ENCODE measurements at places on chromosomes 2 and 18.

DNA sequence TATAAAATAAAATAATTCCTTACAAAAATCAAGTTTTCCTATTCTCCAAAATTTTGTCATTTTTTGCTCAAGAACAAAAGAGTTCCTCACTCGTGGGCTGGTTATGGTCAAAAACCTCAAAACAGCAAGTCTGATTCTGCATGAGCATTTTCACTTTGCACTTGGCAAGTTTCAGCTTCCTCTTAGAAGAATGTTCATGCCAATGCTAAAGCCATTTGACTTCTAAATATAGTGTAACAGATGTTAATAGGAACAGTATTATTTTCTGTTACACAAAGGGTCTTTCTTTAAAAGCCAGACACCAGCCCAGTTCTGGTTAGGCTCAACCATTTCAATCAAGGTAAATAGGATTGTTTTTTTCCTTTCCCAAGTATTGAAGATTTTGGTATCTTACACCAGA lies 261.3 kb upstream of the CCDC68 start:
- no peak for DNase-seq

- no peak for DNase-seq
These were observed 25.1 kb upstream of the SOS1 start for GRCh38 chr2:39145906-39146421.

GRCh38 chr18:62665188-62665587 lies 50.2 kb upstream of the PHLPP1 start:
- no peak for DNase-seq

DNA sequence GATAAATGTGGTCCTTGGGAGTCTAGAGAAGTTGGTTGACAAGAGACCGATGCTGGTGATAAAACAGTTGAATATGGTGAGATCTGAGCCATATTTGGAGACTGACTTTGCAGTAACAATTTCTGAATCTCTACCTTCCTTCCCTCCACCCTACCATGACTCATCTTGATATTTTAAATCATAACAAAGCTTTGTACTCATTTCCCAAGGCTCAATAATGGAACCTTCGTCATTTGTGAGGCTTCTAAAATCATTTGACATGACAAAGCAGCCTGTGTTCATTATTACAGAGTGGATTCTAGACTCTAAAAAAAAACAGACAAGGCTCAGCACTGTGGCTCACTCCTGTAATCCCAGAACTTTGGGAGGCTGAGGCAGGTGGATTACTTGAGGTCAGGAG lies 38.5 kb upstream of the PDCL3 start:
- no peak for DNase-seq

DNA sequence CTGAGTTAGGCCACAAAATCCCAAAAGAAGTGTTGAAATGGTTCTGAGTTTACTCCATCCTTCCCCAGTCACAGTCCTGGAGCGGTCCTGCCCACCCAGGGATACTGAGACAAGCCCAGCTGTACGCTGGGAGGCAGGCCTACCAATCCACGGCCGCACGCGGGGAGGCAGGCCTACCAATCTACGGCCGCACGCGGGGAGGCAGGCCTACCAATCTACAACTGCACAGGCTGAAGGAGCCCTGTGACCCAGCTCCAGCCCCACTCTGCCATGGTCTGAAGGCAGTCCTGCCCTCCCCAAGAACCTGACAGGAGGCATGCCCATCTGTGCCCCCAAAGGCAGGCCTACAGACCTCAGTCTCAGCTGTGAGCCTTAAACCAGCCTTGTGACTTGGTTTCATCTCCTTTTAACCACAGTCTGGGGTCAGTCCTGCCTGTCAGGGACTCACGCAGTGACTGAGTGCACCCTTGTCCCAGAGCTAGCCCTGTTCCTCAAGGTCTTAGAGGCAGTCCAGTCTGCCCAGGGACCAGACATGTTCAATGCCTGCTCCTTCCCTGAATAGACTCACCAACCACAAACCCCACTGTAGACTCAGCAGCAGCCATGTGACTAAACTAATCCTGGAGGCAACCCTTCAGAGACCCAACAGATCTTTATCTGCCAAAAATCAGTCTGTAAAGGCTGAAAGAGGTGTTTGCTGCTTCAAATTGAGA lies 36.8 kb downstream of the GPC1 start:
- DNase-seq = no peak

GRCh38 chr2:234905547-234906265 lies 46.1 kb upstream of the SH3BP4 start:
- no peak for DNase-seq

- no peak for DNase-seq
These were observed 13.3 kb downstream of the SERTAD2 start for GRCh38 chr2:64640153-64641044.

DNA sequence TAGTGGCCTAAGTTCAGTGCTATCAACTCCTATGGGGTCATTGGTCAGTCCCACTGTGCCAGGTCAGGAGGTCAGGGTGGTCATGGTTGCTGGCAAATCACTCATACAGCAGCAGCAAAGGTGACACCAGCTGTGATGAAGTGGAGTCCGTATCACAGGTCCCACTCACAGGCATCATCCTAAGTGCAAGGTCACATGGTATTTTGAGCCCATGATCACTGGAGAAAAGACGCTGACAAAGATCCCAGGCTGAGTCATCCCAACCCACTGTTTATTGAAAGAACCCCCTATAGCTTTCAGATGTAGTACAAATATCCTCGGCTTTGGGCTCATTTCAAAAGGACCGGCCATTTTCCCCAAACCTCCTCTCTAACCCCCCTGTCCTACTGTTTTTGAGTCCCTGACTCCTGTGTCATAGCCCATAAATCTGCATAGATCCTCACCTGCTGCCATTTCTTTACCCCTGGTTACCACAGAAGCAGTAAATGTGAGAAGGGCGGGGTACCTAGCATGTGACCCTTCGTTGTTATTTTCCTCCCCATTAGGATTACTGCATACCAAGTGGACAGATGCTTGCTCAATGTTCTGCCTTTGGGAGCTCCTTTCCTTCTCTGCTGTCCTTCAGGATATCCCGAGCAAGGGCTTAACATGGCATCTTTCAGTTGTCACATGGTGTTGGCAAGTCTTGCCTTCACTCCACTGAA lies 107.7 kb downstream of the COL6A3 start:
- DNase-seq = no peak

GRCh38 chr2:37652199-37652640 lies 19.2 kb downstream of the CDC42EP3 start:
- DNase-seq = no peak

- DNase-seq = no peak
These were observed 93.8 kb downstream of the PMAIP1 start for GRCh38 chr18:59993560-59993959.

DNA sequence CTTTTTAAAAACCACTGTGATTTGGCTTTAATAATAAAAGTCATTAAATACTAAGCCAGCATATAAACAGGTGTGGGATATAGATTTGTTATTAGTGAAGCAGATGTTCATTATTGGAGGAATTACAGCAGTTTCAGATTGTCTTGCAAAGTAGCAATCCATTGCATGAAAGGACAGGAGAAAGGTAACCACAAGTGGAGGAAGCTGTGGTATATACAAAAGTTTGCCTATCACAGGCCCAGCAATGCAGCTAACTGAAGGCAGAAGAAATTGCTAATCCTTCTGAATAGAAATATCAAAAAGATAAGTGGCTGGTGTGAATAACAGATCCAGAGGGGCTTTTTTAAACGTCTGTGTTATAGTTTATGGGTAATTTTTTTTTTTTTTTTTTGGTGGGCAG lies 199.4 kb downstream of the ZNF385B start:
- DNase-seq = no peak

DNA sequence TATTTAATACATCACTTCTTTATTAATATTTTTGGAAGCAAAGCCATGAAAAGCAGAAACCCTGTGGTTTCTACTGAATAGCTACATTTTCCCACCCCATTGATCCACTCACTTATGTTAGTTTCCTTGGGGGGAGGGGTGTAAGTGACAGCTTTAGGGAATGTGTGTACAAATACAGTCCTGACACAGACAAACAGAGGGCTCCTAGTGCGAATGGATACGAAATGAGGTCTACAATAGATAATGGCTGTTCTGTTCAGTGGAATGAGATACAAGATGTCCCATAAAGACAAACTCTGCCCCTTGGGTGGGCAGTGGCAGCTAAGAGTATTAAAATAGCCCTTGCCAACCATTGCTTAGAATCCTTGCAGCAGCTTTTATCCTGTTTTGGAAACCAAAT lies 312.9 kb downstream of the NCKAP5 start:
- no peak for DNase-seq

GRCh38 chr18:62942578-62942977 lies 227.2 kb downstream of the PHLPP1 start:
- DNase-seq = peak; percentile 22

GRCh38 chr2:213104092-213104902 lies 47.1 kb downstream of the IKZF2 start:
- peak; percentile 35 for DNase-seq

DNA sequence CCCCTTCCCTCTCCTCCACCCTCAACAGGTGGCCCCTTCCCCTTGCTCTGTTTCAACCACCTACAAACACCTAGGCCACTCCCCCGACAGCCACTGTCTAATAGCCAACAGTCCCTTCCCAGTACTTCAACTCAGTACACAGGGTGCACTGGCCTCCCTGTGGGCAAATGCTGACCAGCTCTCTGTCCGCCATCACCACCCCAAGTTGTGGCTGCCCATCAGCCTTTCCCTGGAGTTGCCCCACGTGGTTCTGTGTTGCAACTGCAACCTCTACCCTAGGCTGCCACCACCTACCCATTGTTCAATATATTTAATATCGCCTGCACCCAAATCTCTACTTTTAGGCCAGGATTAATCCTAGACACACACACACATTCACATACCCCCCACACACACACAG lies 173.5 kb downstream of the MREG start:
- no peak for DNase-seq

GRCh38 chr2:217162533-217162932 lies 302.7 kb upstream of the TNP1 start:
- DNase-seq = no peak

DNA sequence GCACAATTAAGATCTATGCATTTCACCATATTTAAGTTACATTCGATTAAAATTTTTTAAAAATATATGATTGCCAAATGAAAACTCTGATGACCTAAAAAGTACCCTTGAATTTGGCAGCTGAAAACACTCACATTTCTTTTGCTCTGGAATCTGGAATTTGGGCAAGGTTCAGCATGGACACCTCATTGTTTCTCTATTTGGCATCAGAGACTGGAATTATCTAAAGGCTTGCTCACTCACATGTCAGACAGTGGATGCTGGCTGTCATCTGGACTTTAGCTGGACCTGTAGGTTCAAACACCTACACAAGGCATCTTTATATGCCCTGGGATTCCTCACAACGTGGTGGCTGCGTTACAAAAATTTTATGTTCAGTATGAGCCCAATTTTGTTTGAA lies 16.1 kb downstream of the MBOAT2 start:
- DNase-seq = no peak

DNA sequence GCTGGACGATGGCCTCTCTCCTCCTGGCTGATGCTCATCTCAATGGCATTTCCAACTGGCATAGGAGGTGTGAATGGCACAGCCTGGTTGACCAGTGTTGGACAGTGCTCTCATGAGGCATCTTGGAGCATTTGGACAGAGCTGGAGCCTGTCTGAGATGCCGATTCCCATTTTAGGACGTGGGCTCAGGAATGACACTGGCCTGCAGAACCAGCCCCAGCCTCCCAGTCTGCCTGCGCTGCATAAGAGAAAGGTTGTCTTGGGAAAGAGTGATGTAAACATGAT lies 118.2 kb upstream of the COPS8 start:
- no peak for DNase-seq

DNA sequence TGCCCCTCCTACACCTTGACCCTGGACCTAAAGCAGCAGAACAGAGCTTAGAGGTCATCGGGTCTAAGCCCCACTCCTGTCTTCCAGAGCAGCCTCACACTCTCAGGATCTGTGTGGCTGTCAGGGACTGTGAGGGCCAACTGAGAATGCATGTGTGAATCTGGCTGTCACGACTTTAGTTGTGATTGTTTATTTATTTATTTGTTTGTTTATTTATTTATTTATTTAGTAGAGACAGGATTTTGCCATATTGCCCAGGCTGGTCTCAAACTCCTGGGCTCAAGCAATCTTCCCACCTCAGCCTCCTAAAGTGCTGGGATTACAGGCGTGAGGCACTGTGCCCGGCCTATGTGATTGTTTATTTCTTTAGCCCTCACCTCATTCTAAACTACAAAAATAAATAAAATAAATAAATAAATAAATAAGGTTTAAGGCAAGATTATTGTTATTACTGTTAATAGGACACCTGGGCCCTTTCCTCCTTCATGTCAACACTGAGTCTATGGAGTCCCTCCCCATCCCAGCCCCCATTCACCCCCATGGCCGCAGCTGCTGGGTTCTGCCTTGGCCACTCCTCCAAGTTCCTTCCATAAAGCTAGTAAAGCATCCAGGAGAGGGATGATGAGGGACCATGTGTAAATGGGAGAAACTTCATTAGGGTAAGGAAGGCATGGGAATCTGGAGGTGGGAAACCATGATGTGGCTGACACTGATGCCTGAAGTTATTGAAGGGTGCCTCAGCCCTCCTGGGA lies 39.9 kb upstream of the EDAR start:
- DNase-seq = no peak

GRCh38 chr2:120323214-120323613 lies 22.7 kb upstream of the INHBB start:
- no peak for DNase-seq

- no peak for DNase-seq
These were observed 186.4 kb downstream of the TNS1 start for GRCh38 chr2:217816396-217816869.

Data from NCI-H2171 treated with DMSO at 0.1 percent for 48 hours (cell line).